HFFc6 (cell line): ENCODE measurements at places on chromosomes 3 and 15.

DNA sequence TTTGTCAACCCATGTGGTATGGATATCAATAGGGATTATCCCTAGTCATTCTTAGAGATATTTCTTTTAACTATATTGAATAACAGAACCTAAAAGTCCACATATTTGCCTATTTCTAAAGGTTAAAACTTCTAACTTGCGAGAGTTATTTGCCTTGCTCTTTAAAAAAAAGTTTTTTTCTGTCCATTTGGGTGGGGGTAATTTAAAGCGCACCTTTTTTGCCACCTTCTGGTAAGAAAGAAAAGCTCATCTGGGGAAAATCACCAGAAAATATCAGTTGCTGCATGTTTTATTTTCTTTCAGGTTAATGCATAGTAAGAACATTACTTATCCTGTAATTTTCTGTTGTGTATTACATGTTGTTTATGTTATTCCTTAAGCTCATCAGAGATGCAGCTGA is 242.0 kb upstream of the GOLGA6L4 start:
- DNase-seq, result no peak

DNA sequence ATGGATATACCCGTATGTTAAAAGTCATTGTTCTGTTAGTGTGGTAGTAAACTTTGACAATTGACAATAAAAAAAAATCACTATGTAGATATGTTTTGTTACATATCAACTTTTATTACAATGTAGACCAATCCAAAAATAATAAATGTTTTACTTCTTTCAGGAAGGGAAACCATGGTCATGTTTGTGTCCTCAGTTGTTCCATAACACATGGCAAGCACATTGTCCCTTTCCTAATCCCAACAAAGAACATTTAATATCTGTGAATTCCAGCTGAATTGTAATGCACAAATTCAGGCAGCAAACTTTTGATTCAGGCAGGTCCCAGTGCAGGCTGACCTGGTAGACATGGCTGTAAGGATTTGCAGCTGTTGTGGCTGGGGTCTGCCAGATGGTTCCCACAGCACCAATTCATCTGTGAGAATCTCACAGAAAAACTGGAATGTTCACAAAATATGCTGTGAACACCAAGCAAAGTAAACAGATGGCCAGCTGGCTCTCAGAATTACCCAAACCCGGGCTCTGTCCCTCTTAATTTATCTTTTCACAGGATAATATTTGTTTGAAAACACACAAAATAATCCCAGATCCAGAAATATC is 1.9 kb upstream of the SPG21 start:
- no peak for DNase-seq

GRCh38 chr3:138670407-138670806 is 61.8 kb downstream of the FAIM start:
- no peak for DNase-seq

DNA sequence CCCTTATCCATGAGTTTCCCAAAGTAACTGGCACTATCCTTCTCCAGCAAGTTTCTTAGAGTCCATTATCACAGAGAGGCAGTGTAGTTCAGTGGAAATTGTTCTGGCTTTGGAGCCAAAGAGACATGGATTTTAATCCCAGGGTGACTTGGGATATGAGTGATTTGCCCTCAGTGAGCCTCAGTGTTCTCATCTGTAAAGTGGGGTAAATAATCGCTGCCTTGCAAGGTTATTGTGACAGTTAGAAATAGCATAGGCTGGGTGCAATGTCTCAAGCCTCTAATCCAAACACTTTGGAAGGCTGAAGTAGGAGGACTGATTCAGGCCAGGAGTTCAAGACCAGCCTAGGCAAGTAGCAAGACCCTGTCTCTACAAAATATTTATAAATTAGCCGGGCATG is 30.0 kb downstream of the DAPK2 start:
- DNase-seq, result no peak

GRCh38 chr3:39325236-39325635 is 4.3 kb upstream of the CCR8 start:
- no peak for DNase-seq

GRCh38 chr3:117302428-117302827 is 592.8 kb downstream of the TUSC7 start:
- no peak for DNase-seq

GRCh38 chr3:62622553-62623174 is 249.3 kb upstream of the FEZF2 start:
- DNase-seq, result peak; percentile 44

- DNase-seq, result peak; percentile 36
Measured at GRCh38 chr15:64149424-64149823, 2.1 kb upstream of the SNX22 start.

DNA sequence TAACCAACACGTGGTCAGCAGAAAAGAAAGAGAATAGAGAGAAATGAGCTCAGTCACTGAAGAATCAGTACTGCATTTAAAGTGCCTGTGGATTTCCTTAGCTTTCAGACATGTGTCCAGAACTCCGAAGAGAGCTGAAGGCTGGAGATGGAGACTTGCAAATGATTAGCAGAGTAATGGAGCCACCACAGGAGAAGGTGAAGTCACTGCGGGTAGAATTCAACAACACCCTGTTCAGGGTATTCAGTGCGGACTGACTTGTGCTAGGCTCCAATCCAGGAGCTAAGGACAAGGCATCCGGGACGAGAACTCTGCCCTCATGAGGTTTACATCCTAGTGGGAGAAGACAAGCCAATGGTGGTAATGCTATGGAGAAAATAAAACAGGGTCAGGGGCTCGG is 4.2 kb downstream of the EIF4E3 start:
- DNase-seq, result no peak
